ENCODE measurements at places on chromosomes 1 and 21.

DNA sequence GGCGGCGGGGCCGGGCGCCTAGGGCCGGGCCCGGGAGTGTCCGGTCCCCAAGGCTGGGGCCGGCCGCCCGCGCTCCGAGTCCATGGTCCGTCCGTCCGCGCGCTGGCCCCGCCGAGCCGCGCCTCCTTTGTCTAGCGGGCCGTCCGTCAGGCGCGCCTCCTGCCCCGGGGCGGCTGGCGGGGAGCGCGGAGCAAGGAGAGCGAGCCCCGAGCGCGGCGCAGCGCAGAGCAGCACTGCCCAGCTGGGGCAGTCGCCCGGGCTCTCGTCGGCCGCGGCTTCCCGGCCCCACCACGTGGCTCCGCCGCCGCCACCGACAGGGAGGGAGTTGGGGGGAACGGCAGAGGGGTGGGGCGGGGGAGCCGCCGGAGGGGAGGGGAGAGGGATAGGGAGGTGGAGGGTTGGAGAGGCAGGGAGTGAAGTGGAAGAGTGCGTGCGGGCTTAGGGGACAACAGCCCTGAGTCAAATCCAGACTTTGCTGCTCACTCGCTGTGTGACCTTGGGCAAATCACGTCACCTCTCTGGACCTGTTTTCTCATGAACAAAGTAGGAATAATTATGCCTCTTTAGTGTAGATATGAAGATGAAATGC, at the start of gene NKAIN1:
Gene NKAIN1 (minus strand): TSS at position 235 of the 589 bp plus-strand sequence. CDS start 340 bp downstream, outside the sequence.
- DNase-seq = peak; percentile 74

DNA sequence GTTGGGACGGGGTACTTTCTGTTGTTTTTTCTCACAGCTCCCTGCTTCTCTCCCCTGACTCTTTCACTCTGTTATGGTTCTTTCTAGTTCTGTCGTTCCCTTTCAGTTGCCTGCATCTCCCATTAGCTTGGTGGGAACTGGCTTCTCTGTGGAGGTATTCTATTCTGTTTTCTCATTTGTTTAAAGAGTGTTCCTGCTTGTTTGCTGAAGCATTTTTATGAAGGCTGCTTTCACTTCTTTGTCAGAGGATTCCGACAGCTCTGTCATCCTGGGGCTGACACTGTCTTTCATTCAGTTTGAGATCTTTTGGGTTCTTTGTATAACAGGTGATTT, 96.0 kb upstream of the COL6A1 start:
- DNase-seq = no peak

GRCh38 chr1:150235294-150235851, 539 bp downstream of the ANP32E start:
- DNase-seq = no peak

DNA sequence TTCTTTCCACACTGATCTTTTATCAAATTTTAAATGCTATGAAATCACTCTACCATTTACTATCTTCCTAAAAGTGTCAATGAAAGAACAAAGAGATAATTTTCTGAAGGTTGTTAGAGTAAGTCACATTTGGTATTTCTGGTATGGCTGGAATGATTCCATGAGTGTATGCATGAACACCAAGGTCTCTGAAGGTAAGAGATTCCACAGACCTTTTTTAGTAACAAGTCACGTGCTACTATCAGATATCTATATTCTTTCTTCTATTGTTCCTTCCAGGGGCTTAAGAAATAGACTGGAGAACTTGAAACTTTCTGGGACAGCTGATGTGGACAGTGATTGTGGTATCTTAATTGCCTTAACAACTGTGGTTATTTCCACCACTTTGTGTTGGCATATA, 265.0 kb downstream of the SDCCAG8 start:
- DNase-seq = no peak

DNA sequence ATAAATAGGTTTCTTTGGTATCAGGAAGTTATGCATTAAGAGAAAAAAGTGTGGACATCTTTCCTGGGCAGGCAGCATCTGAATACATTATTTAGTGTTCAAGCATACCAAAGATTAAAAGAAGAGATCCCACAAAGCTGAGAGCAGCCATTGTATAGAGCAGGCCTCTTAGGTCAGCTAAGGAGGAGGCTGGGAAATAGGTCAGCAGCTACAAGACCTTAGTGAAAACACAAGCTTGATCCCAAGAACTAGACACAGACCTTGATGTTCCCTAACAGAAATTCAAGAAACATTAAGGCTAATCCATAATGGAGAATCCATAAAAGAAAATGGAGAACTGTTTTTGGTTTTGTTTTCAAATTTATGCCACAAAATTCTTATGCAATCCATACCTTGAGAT, 135.3 kb upstream of the DPT start:
- DNase-seq = no peak

DNA sequence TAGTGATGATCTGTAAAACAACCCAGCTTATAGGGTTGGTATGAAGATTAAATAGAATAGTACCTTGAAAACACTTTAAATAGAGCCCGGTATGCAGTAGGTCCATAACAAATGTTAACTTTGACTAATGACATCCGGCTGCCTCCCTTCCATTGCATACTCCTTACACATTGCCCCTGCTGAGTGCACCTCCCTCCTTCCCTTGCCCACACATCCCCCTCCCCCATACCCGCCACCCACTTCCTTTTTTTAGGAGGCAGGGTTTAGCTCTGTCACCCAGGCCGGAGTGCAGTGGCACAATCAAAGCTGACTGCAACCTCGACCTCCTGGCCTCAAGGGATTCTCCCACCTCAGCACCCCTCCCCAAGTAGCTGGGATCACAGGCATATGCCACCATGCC, 24.4 kb upstream of the ZC3H12A start:
- DNase-seq = no peak

DNA sequence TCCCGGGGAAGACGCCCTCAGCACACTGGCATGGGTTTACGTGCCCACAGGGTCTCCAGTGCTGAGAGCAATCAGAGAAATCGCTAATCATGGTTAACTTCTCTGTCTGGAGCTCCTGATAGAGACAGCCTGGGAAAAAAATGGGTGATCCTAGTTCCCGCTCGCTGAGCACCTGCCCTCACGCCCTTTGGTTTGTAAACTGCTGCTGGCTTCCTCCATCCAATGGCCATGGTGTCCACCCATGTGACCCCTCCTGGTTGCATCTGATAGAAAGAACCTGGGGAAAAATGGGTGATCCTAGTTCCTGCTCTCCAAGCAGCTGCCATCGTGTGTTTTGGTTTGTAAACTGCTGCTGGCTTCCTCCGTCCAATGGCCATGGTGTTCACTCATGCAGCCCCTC, 402.2 kb downstream of the PRDM2 start:
- DNase-seq = no peak

DNA sequence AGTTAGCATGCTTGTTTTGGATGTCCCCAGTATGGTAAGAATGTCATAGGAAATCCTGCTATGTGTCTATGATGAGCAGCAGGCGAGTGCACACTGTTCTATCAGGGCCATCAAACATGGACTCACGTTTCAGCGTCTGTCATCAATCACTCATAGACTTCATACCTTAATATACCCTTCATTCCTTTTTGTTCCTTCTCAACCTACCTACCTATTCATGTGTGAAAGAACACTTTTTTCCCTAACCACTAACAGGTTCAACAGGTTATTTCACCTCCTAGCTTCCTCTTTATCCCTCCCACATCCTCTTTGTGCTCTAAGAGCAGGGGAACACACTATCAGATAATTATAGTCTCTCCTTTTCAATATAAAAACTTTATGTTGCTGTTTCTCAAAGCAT, 300.6 kb downstream of the TM2D1 start:
- DNase-seq = no peak

DNA sequence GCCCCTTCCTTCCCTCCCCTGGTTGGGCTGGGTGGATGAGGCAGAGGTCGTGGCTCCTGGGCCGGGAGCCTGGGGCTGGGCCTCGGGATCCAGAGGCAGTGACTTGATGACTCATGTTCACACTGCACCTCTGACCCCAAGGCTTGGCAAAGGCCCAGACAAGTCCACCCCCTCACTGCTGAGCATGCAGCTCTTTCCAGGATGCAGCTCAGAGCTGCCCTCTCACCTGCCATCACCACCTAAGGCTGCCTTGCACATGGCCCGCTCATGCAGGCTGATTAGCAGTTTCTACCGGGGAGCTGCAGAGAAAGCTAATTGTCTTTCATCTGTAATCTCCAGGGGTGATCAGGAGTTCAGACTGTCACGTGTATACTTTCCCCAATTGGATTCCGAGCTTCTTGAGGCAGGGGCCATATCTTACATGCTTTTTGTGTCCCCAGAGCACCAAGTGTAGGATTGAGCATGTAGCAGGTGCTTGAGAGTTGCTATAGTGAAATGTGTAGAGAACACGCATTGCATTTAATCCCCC, 62.1 kb downstream of the LRRN2 start:
- DNase-seq = peak; percentile 19

GRCh38 chr1:222331765-222332164, 216.1 kb downstream of the HHIPL2 start:
- DNase-seq = no peak

GRCh38 chr1:23904748-23905357, 8.3 kb downstream of the CNR2 start:
- DNase-seq = no peak

GRCh38 chr1:172357753-172358385, 62.6 kb upstream of the C1orf105 start:
- no peak for DNase-seq

DNA sequence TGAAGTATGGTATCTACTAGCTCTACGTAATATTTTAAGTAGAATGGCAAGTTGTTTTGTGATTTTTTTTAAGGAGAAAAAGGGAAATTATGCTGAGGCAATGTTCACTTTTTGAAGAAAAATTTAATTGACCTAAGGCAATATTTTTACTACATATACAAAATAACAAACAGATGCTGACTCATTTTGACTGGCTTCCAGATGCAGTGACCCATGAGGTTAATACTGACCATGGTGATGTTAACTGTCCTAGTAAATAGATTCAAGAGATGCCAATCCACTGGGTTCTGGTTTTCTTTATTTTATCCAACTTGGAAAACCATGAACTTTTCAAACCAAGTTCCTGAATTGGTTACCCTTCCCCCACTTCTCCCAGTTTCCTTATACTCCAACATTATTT, 154.9 kb downstream of the CRB1 start:
- no peak for DNase-seq

- peak; percentile 44 for DNase-seq
These were observed 7.8 kb downstream of the CASZ1 start for GRCh38 chr1:10788592-10789006.

DNA sequence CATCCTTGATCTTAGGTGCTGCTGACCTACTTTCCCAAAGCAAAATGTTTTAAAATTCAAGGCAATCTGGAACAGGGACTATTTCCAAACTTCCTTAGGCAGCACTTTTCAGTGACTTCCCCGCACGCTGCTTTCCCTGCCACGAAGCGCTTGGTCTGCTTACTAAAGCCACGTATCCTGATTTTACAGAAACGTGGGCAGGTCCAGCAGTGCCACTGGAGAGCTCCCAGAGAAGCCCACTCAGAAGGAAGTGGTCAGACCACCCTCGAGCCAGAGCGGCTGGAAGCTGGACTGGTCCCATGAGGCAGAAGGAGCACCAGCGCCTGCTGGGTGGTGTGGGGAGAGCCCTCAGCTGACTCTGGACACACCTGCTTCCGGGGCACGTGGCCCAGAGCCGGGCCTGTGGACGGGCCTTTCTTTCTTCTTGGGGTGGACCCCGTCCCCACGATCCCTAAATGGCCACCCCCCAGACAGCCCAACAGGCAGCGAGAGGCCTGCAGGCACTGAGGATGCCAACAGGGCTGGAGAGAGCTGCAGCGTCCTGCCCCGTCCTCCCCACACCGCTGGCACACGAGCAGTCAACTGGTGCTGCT, 23.2 kb downstream of the PTTG1IP start:
- DNase-seq = no peak

DNA sequence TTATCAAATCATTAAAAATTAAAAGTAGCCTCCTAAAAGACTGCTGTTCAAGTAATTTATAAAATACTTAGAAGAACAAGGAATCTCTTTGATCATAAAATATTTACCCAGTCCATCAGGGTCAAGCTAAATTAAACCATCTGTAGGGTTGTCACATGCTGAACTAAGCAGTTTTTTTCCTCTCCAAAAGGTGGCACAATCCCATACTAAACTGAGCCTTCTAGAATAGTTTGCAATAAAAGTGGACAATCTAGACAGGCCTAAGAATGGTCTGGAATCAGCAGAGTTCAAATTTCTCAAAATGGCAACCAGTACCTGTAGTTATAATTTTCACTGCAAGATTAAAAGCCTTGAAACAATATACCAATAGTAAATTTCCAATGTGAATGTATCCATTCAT, 194.8 kb downstream of the EIF4G3 start:
- no peak for DNase-seq

Data from nephron progenitor cell (in vitro differentiated cells).